Natural killer cell (primary cell): ENCODE measurements at places on chromosomes 13 and 19. TPM values are rescaled to one million over a fixed set of nuclear protein-coding genes. Genes with fewer than 3 reads are reported as not detected.

- no peak for DNase-seq
Measured at GRCh38 chr13:98384739-98385138, 192.2 kb downstream of the STK24 start.

GRCh38 chr13:46665633-46666482, 112.9 kb downstream of the LRCH1 start:
- DNase-seq: no peak

The EID2B gene
- total RNA-seq: 4.6 TPM

DNA sequence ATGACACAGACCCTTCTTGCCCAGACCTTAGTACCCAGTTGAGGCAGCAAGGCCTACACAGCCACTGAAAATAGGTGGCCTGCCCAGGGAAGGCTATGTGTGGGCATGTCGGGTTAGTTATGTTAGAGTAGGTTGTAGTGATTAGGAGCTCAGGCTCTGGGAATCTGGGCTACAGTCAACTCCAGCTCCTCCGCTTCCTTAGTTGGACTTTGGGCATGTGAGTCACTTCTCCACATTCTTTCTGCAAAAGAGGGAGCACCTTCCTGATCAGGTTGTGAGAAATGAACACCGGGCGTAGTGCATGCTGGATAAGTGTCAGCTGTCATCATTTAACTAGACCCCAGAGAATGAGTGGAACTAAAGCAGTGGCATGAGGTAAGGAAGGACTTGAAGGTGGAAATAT, 64.8 kb downstream of the ARHGAP35 start:
- no peak for DNase-seq

The HIPK4 gene
- total RNA-seq: not detected

DNA sequence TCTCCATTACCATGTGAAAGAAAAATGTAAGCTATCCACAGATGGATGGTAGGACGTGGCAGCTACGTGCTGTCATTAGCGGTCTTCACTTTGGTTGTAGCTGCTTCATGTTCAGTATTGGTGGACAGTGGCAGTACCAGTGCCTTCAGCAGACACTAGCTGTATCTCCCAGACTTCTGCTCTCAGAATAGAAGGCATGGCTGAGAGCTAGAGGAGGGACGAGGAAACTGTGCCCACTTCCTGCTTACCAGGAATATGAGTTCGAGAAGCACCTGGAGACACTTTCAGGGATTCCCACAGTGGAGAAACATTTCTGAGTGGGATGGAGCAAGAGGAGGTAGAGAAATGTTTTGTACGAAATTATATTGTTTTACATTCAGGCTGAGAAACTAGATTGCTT, 6.9 kb upstream of the SHISA2 start:
- DNase-seq: no peak

GRCh38 chr19:47778954-47779351, 450 bp downstream of the SELENOW start:
- no peak for DNase-seq

DNA sequence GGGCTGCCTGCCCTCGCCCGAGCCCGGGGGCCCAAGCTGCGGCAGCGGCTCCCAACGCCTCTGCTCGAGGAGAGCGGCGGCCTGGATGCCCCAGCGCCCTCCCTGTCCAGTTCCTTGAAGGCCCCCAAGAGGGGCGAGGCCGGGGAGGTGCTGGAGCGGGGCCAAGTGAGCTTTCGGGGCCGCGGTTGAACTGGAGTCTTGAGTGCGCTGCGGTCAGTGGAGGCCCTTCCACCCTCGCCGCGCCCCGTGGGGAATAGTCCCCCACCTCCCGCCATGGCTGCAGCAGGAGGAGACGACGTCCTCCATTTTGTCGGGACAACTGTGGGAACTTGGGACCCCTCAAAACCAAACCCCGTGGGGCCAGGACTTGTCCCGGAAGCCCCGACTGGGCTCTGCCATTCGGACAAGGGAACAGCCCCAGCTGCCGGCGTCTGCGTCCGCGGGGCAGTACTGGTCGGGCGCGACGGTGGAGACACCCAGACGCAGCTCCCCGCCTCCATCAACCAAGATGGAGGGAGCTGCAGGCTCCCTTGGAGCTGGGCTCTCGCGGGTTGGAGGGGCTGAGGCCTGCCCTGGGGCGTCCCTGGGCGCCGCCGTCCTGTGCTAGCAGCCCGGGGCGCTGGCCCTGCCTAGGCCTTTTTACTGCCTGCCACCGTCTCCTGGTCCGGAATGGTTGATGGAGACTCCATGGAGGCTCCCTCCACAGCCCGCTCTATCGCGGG, 736 bp upstream of the ZMYM5 start:
- DNase-seq: peak; percentile 79

GRCh38 chr13:46575301-46575771, 22.4 kb downstream of the LRCH1 start:
- no peak for DNase-seq

The LIM2 gene
- total RNA-seq: 8.5 TPM

GRCh38 chr13:61466280-61466679, 50.6 kb upstream of the PCDH20 start:
- DNase-seq: no peak

DNA sequence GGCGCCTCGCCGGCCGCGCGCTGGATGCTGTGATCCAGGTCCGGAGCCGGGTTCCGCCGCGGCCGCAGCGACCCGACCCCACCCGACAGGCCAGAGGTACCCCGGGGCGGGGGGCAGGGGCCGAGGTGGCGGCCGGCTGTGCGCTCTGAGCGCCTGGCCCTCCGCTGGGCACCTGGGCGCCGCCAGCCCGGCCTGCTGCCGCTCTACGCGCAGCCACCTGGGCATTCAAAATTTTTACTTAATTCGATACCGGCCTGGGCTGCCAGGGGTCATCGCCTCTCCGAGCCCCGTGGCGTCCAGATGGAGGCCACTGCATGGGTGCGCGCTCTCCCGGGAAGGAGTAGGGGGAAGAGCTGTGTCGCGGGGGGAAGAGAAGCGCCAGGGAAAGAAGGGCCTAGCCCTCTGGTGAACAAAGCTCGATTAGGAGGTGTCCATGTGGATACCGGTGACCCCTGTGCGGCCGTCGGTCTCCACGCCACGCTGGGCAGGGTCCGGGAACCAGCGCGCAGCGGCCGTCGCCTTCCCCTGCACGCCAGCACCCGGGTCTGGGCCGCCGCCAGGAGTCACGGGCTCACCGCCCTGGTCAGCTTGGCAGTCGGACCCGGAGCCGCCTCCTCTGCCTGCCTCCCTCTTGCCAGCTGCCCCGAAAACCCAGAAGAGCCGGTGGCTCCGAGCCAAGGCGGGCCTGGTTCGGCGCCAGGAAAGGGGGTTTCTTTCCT, 666 bp downstream of the BIVM start:
- DNase-seq: peak; percentile 14

GRCh38 chr13:67140006-67140405, 90.1 kb downstream of the PCDH9 start:
- DNase-seq: no peak

GRCh38 chr13:95929430-95929829, 123.8 kb downstream of the UGGT2 start:
- DNase-seq: no peak

DNA sequence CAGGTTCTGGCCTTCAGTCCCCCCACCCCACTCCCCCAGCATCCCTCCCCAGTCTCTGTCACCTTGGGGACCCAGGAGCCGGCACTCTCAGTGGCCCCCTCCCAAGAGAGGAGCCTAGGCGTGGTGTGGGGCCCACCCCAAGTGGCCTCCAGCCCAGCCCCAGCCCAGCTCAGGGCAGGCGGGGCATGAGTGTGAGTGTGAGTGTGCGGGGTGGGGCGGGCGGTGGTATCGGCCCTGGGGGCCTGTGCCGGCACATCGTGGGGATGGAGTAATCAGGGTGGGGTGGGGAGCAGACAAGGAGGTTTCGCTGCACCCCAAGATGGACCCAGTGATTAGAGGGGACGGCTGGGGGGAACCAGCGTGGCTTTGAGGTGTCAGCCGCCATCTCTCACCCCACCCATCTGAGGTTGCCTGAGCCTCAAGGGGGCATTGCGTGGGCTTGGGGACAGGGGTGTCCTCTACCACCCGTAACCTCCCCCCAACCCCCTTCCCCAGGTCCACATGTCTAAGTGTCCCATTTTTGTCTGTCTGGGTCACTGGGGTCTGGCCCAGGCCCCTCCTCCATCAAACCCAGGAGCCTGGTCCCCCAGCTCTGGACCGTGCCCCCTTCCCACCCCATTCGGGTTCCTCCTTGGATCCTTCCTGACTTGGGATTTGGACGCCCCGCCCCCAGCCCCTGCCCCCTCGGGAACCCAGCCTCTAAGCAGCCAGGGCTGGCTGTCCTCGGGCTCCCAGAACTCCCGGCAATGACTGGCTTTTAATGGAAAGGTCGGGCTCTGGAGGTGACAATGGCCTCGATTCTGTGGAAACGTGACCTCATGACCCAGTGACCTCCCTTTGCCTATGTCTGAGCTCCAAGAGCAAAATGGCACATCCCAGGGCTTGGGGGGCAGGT, 6.9 kb upstream of the SULT2B1 start:
- DNase-seq: no peak

GRCh38 chr13:64540976-64541375, 2689.2 kb downstream of the PCDH9 start:
- DNase-seq: no peak

DNA sequence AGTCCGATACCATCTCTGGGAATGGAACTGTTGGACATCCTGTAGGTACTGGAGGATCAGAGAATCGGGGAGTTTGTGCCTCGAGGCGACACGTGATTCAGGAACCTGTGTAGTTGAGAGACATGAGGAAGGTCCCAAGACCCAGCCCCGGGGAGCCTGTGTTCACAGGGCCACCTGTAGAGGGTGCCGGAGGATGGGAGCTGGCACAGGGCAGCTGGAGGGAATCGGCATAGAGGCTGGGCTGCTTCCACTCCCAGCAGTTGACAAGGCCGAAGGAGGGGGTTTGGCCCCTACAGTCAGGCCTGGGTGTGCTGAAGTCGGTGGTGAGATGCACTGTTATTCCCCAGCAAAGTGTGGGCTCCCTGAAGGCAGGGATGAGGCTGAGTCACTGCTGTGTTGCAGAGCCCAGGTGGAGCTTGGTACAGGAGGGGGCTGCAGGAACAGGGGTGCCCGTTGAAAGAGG, 2.5 kb upstream of the ISYNA1 start:
- DNase-seq: no peak
